Immature natural killer cell (primary cell): ENCODE measurements at places on chromosomes 5 and 9. TPM values are rescaled to one million over a fixed set of nuclear protein-coding genes. Genes with fewer than 3 reads are reported as not detected.

GBGT1 gene
- polyA plus RNA-seq = not detected

MUSK gene
- polyA plus RNA-seq = not detected

TMEM252 gene
- polyA plus RNA-seq = not detected

PRUNE2 gene
- polyA plus RNA-seq = 0.11 TPM

ABO gene
- polyA plus RNA-seq = not detected

GPR150 gene
- polyA plus RNA-seq = 0.94 TPM

OR1J4 gene
- polyA plus RNA-seq = not detected

C1QTNF3 gene
- 0.27 TPM for polyA plus RNA-seq

FABP6 gene
- polyA plus RNA-seq = not detected

TTC16 gene
- not detected for polyA plus RNA-seq

PCDHGB3 gene
- polyA plus RNA-seq = 0.06 TPM

SMIM33 gene
- polyA plus RNA-seq = not detected

SLC34A1 gene
- 0.26 TPM for polyA plus RNA-seq

FOXD4 gene
- not detected for polyA plus RNA-seq

ANKRD18A gene
- polyA plus RNA-seq = not detected

ZBED3 gene
- 2.2 TPM for polyA plus RNA-seq

FAM240B gene
- not detected for polyA plus RNA-seq

GGTA1 gene
- polyA plus RNA-seq = 1.3 TPM
